ENCODE measurements at places on chromosomes 3 and 15.

- DNase-seq = no peak
Measured at GRCh38 chr3:146747928-146748327, 142.8 kb upstream of the PLSCR5 start.

GRCh38 chr15:66573348-66573718, 7.5 kb upstream of the LCTL start:
- no peak for DNase-seq

DNA sequence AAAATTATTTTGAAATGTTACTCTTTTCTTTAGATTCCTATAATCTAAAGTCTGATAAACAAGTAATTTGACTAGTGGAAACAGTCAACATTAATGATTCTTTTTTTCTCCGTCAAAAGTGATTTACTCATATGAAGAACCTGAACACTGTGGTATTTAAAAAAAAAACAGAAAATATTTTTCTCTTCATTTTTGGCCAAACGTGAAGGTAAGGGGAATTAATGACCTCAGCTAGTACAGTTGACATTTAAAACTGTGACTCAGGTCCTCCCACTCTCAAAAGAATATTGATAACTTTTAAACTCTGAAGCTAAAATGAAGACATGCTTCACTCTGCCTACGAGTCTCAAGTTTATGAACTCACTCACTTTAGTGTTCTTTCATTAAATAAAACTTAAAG, 34.5 kb downstream of the TIGIT start:
- DNase-seq = no peak

DNA sequence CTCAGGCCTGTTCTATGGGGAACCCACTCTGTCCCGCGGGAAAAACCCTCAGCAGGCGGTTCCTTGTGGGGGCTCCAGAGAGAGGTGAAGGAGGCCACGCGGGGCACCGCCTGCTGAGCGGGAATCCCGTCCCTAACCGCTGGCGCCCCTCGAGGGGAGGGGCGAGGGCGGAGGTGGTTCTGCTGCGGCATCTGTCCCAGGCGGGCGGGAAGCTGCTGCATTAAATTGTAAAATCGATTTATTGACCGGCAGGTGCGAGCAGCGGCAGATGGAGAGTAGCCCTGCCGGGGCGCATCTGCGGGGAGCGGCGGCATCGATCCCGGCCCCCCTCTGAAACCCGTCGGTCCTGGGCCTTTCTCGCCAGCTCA, 3.7 kb upstream of the DLL4 start:
- DNase-seq = no peak

DNA sequence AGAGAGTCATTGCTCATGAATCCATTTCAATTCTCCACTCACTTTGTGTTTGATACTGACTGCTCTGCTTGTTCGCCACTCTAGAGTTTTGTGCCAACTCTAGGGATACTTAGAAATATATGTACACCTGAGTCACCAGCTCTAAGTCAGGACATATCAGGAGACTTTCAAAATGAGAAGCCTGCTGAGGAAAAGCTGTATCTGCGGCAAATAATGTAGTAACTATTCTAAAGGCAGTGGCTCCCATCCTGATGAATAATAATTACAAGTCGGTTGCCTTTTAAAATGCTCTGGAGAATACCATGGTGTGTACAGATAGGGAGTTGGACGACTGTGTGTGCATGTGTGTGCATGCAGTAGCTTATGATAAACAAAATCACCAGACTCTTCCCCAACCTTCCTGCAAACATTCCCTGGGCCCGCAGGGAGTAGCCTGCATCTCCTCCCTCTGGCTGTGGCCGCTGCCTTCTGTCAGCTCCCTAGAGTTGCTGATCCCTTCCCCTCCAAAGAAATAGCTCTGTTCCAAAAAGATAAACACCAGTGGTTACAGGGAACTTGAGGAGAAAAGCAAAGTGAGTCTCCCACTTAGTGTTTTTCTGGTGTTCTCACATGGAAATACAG, 346.3 kb upstream of the UMPS start:
- no peak for DNase-seq

DNA sequence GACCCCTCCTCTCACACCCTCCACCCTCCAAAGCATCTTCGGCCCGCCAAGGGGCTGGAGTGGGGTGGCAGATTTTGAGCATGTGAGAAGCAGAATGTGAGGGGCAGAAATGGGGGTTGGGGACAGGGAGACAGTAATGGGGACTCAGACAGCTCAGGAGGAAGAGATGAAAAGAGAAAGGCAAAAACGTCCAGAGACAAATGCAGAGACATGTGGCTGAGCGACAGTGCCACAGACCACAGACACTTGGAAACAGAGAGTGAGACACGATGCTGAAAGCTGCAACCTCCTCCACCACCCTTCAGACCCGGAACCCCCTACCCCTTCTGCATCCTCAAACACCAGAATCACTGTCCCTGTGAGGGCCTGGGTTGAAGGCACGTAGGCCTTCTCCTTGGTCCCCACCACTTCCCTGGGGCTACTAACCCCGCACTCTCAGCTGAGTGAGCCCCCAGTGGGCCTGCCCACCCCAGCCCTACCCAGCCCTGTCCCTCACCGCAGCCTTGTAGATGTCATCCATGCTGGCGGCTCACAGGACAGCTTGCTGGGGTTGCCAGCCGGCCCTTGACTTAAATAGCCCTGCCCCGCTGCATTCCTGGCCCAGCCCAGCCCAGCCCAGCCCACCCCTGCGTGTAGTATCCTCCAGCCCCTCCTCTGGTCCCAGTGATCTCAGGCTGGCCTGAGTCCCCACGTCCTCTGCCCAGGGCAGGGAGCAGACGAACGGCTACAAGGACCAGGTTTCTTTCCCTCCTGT, at the start of gene TNNC1:
Gene TNNC1 (minus strand): TSS at position 546 of the 754 bp plus-strand sequence. CDS start 26 bp downstream, at position 520.
- DNase-seq = no peak

DNA sequence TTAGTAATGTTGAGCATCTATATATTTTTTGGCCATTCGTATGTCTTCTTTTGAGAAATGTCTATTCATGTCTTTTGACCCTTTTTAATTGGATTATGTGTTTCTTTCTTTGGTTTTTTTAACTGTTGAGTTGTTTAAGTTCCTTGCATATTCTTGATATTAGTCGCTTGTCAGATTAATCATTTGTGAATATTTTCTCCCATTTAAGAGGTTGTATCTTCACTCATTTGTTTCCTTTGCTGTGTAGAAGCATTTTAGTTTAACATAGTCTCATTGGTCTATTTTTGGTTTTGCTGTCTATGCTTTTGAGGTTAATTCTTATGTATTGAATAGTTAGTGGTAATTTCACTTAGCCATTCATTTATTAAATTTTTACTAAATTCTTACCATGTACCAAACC, 283.8 kb downstream of the ZPLD1 start:
- no peak for DNase-seq

GRCh38 chr3:115537669-115538068, 85.6 kb upstream of the GAP43 start:
- DNase-seq = no peak

GRCh38 chr3:179967622-179968021, 69.1 kb downstream of the PEX5L start:
- no peak for DNase-seq

GRCh38 chr15:65791335-65792137, 557 bp downstream of the DENND4A start:
- peak; percentile 36 for DNase-seq

DNA sequence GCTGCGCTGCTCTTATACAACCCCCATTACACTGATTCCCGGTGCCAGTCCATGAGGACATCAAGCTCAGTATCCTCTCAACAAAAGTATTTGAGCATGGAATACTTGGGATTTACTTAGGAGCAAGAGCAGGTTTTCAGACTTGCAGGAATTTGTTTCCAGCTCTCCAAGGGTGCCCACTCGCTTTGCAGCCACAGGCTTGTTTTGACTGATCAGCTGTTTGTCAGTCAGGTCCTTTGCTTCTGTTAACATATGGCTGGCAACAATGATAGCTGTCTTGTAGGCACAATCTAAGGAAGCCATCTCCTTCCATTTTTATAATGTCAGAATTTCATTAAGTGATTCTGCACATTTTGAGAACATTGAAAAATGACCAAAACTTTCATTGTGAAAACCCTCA, 38.2 kb upstream of the MCF2L2 start:
- DNase-seq = no peak

DNA sequence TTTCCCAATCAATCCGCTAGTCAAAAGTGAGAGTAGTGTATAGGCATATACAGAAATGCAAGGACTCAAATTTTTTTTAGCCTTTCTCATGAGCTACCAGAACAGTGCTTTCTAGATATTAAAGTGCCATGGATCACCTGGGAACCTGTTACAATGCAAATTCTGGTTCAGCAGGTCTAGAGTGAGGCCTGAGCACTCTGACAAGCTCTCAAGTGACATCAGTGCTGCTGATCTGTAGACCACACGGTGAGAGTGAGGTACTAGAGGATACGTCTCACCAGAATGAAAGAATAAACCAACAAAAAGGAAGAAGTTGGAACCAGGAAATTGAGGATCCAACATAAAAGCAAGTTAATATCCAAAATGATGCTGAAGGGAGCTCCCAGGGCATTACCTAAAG, 16.0 kb upstream of the PLA2G4D start:
- DNase-seq = no peak

GRCh38 chr3:109532257-109533216, 195.2 kb upstream of the DPPA4 start:
- peak; percentile 28 for DNase-seq

DNA sequence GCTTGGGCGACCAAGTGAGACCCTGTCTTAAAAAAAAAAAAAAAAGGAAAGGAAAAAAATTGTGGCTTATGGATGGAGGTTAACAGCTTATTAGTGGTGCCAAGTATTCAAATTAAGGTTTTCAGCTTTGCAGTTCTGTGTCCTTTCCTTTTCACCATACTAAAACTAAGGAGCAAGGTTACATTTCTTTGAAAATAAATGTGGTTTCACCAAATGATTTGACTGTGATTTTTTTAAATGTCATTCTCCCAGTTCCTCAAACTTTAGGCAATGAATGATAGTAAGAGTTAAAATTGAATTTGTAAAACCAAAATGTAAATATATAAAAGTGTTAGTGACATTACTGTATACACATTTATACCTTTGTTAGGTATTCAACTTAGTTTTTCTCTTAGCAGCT, 9.6 kb downstream of the CHRNA5 start:
- no peak for DNase-seq

GRCh38 chr3:145698250-145698649, 462.7 kb downstream of the PLOD2 start:
- DNase-seq = no peak

DNA sequence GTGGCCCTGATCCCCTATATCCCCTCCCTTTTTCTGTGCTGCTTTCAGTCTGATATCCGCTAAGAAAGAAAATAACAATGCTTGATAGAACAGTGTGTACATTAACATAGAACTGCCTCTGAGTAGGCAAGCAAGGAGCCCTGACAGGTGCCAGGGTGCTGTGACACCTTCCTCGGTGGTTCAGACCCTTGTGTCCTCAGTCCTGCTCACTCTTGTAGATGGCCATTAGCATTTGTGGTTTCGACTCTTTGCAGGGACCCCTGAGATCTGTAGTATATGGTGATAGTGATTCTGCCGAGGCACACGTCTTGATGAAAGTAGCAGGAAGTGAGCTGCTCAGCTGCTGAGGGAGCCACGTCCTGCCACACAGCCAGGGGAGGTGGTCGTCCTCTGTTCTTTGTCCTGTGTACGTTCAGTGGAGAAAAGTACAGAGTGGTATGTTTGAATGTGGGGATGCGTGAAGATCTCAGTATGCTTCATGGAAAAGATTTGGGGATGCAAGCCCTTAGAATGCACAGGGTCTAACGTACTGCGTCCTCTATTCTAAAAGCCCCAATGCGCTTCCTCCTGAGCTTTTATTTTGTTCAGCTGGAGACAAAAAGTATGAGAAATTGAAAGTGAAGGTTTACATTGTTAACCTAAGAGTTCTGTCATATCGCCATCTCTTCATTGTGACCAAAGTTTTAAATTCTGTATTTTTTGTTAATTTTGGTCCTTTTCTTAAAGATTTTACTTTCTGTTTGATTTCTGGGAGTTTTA, 35.4 kb downstream of the PXYLP1 start:
- peak; percentile 68 for DNase-seq

DNA sequence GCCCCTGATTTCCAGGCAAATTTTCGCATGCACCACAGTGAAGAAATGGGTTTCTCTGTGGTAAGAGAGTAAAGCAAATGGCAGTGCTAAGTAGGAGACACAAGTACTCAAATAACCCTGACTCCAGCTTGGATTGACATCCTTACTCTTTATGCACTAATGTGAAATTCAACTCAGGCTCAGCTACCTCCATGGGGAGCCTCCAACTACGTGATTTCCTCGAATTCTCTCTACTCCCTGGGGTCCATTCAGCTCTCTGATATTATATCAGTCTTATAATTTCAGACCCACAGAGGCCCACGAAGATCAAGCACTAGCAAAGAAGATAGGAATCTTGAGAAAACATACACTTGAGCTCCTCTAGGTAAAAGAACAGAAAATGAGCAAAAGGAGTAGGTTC, 407.6 kb upstream of the CCDC54 start:
- no peak for DNase-seq

DNA sequence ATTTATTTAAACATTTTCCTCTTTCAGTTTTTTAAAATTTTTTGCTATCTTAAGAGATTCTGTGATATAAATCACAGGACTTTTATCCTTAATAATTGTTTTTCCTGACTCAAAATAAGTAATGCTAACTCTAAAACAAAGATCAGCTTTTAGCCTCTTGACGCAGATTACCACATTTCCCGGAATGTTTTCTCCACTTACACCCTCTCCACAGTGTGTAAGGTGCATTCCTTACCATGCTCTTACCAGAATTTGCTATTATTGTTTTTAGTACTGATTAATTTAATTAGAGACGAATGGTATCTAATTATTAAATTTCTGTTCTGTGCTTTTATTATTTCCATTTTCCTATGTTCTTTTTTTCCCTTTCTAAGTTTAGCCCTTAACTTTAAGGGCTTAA, 34.8 kb downstream of the GUCA1C start:
- no peak for DNase-seq

DNA sequence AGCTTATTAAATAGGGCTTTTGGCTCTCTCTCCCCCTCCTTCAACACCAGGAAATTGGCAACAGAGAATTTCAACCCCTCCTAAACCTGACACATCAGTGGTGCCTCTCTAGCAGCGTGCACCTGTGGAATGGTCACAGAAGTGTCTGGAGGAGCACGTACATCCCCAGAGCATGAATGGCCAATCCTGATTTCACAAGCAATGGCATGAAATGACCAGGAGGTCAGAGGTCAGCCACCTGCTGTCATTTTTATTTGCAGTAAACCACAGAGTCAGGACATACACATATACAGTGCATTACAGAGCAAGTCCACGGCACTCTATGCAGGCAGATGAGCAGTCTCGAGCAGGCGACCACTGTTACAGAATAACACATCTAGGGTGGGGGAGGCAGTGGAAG, 25.1 kb upstream of the ETV5 start:
- DNase-seq = no peak

- DNase-seq = no peak
Measured at GRCh38 chr3:3648988-3649679, 150.1 kb upstream of the LRRN1 start.
